ENCODE measurements at places on chromosomes 7 and 10.

GRCh38 chr10:118629211-118629610 lies 33.8 kb upstream of the PRLHR start:
- no peak for DNase-seq

DNA sequence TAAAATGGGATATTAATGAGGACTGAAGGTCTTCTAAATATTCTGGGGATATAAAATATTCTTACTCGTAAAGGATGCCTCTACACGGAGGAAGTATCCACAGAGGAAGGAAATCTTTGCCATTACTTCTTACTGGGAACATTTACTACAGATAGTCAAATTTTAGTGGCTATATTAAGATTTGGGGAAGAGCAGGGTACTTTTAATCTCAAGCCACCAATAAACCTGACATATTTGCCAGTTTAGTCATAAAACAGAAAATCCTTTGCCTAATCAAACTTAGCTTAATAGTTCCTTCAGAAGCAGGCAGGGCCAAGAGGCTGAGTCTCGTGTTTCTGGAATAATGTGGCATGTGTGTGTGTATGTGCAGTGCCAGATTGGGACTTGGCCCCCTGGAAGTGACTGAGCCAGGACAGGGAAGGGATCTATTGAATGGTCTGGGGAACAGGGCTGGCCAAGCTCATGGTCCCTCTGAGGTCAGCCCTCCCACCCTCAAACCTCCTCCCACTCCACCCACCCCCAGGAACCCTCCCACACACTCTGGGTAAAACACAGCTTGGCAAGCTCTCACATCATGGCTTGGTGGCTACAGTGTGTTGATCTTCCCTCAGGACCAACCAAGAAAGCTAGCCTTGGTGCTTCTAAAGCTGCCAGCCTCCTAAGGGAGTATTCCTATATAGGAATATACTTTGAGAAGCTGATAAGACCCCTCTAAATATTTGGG lies 1.6 kb upstream of the PIK3CG start:
- DNase-seq, result no peak

DNA sequence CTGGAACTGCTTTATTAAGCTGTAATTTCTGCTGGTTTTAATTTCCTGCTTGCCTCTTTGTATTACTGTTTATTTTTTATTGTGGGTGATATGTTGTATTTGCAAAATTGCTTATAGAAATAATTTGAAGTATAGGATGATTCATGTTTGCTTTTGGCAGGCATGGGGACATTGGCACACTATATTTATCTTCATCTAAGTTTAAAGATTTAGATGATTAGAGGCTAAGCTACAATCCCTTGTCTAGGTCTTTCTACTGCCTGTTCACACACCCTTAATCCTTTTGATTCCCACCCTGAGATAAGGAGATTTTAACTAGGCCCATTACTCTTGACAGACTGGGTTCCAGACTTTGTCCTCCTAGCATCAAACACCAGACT lies 182.8 kb upstream of the KAT6B start:
- no peak for DNase-seq

GRCh38 chr7:31003721-31004120 lies 40.0 kb downstream of the GHRHR start:
- no peak for DNase-seq

DNA sequence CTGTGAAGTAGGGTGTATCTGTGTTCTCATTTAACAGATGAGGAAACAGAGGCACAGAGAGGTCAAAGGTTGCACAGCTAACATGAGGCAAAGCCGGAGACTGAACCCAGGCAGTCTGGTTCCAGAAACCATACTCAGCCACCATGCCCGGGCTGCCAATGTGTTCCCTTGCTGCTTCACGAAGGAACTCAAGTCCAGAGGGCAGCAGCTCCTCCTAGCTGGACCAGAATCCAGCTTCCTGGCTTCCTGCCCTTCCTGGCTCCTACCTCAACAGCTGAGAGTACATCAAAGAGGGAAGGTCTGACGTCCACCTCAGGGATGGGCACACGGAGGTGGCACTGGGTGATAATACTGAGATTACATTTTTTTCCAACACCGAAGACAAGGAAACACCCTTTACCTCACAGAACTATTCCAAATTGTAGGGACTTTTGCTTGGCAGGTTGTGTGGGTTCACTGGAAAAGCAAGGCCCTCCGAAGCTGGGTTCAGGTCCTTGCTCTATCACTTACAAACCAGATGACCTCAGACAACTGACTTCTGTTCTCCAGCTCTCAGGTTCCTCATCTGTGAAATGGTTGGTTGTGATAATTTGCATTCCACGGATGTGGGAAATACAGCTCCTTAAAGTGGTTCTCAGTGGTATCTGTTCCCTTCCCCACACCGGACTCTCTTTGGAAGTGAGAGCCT lies 154.1 kb upstream of the ZMIZ1 start:
- no peak for DNase-seq

DNA sequence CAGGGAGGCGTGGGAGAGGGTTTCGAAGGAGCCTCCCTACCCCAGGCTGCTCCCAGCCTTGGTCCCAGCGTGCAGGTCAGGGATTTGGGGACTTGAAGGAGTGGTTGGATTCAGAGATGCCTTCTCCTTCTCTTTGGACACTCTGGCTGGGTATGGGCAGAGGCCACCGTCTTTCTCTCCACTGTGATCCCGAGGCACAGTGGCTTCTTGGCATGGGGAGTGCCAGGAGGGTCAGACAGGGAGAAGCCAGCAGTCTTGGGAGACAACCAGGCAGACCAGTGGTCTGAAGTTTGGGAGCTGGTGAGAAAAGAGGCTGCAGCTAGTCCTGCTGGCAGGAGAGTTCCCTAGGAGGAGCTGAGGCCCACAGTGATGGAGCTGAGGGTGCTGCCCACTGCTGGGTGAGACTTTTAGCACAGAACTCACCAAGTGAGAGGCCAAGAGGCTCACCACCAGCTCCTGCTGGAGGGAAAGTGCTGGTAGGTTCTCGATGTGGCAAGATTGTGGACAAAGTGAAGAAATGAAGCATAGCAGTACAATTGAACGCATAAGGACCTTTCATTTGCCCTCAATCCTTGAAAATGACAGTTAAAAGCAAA lies 35.2 kb upstream of the WDFY4 start:
- DNase-seq, result no peak

GRCh38 chr10:11865561-11865960 lies 42.4 kb downstream of the PROSER2 start:
- no peak for DNase-seq

DNA sequence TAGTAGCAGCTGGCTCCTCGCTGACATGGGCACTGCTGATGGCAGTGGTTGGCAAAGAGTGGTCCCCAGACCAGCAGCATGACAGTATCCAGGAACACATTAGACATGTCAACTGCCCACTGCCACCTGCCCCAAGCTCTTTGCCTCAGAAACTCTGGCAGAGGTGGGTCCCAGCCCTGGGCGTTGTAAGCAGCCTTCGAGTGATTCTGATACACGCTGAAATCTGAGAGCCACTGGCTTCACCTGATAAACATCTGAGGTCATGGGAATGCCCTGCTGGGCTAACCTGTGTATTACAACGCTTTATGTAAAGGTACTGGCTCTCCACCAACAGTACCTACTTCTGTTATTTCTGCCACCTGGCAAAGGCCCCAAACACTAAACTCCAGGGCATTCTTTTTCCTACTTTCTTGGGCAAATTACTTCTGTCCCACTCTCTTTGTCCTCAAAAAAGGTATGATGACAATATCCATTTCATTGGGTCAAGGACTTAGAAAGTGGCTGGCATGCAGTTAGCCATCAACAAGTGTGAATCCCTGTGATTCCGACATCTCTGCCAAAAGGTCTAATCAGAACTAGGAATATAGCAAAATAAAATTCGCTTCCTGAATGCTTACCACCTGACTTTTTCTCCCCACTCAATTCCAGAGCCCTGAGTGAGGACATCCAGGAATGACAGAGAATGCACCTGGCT lies 9.2 kb downstream of the SGMS1 start:
- no peak for DNase-seq

DNA sequence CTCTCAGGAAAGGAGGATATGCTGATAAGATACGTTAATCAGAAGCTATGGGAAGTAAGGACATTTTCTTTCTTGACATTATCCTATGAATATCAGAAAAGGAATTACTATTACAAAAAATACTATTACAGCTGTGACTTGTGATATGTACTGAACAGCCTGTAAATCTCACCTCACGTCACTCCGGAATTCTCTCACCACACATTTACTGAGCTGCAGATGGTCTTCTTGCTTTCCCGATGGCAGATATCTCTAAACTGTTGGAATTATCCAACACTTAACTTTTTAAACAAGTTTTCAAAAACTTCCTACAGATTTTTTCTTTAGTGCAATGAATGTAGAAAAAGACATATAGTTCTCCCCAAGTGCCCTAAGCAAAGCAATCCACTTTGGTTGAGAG lies 313.4 kb downstream of the GPR37 start:
- DNase-seq, result no peak

GRCh38 chr10:843703-844102 lies 87.8 kb downstream of the LARP4B start:
- DNase-seq, result no peak

DNA sequence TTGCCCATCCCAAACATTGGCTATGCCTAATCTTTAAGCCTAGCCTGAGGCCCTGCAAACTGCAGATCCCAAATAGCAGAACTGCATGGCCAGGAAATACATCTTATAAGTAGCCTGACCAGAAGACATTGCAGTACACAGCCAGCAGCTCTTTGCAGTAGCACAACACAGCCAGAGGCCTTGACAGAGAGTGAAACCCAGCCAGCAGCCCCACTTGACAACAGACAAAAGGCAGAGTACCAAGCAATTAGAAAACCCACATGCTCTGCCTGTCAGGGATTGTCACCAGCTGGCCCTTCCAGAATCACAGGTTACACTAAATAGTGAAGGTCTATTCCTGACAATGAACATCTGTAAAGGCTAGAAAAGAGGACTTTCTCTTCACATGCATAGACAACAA lies 242.8 kb upstream of the TMEM72 start:
- DNase-seq, result no peak

Data from activated CD4-positive, alpha-beta T cell treated with anti-CD3 and anti-CD28 coated beads, Interleukin-2, amount 50 U/mL, for 4 hours (primary cell).